ENCODE measurements at places on chromosomes 6 and 20.

GRCh38 chr6:167130008-167130677 lies 7.2 kb downstream of the CCR6 start:
- no peak for DNase-seq

DNA sequence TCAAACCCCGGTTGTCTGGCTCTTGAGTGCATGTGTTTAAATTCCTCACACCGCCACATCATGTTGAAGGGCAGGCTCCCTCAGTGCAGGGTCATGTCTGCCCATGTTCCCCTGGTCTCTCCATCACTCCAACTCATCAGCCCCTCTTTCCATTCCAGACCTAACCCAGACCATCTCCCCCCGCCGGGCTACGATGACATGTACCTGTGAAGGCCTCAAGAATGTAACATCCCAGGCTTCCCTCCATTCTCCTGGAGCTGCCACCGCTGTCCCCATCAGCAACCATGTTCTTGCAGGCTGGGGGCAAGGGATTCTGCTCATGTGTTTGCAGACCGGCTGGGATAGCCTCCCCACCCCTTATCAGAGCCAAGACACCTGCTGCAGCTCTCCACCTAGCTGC lies 19.9 kb downstream of the TMEM74B start:
- no peak for DNase-seq

- DNase-seq: no peak
Measured at GRCh38 chr20:37299718-37300528, 10.5 kb downstream of the MANBAL start.

DNA sequence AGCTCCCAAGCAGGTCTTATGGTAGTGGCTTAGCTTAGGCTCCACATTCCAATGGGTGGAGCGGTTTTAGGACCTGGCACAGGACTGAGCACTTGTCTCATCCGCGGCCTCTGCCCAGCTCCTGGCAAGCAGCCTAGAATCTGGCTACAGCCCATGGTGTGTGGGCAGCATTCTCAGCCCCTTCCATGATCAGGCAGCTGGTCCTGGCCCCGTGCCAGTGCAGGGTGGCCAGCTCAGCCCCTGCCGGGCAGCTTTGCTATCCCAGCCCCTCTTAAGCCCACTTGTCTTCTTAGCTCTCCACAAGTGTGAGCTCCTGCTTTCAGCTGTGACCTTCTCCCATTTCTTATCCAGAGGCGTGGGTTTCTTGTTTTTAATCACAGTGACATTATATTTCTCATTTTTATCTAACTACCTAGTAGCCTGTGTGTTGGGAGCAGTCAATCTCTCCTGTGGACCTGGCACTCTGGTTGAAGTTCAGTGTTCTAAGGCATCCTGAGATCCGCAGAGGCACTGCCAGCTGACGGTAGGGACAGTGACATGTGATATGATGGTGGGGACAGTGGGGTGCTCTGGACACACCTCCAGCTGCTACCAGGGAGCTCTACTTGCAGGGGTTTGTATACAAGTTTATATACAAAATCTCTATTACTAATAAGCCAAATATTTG lies 119.9 kb upstream of the PRND start:
- no peak for DNase-seq

DNA sequence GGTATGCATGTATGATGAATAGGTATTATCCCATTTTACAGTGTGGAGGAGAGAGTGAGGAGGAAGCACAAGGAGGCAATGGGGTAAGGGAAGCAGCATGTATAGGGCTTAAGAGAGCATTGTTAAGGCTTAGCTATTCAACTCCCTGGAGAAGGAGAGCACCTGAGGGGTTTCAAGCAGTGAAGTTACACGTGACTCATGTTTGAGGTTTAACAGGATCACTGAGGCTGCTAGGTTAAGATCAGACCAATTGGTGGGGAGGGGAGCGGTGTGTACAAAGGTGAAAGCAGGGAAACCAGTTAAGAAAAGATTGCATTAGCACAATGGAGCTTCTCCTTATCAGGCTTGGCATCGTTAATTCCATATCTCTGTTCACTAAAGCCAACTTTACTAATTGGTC lies 64.4 kb upstream of the NHSL1 start:
- DNase-seq: no peak

DNA sequence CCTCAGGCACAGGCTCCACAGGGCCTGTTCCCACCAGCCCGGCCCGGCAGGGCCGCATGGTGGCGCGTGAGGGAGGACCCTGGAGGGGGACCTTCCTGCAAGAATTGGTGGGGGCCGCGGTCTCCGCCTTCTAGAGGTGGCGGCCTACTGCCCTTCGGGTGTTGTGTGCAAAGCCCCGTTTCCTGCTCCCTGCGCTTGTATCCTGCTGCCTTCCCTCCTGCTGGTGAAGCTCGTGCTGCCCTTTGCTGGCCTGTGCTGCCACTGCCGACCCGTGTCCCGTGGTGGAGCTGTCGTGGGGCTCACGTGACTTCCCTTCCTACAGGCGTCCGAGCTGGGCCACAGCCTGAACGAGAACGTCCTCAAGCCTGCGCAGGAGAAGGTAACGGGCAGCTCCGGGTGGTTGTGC lies 8.4 kb upstream of the COL20A1 start:
- no peak for DNase-seq

Data from stimulated activated CD4-positive, alpha-beta T cell treated with anti-CD3 and anti-CD28 coated beads, Interleukin-1b, Interleukin-23, amount 100 ng/mL, for 1 hour (primary cell).